ENCODE measurements at places on chromosomes 16 and 17.

DNA sequence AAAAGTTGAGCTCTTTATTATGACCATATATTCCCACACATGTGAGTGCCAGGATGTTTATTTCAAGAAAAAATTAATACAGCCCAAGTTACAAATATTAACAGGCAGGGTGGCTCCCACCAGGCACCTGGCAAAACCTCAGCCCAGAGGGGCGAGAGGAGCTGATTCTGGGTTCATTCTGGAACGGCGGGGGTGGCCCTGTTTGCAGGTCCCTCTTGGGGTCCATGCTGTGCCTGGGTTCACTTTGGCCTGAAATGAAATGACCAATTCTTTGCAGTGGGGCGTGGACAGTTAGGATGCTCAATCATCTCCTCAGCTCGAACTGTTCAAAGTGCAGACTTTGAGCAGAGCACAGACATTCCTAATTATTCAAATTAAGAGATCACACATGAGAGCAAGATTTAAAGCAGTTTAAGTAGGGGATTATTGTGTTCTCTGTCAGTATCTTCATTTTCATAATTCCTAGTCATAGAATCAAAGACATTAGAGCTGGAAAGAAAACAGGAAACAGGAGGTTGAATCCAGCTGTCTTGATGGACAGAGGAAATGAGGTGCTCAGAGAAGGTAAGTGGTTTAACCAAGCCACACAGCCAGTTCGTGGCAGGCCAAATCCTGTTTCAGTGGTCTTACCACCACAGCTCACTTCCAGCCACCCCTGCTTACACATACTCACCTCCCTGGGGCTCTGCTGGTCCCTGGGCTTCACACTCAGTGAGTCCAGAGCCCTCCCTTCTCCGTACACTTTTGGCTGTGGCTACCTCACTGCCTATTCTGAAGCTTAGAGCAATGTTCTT is 363.9 kb upstream of the TNRC6C start:
- no peak for DNase-seq

DNA sequence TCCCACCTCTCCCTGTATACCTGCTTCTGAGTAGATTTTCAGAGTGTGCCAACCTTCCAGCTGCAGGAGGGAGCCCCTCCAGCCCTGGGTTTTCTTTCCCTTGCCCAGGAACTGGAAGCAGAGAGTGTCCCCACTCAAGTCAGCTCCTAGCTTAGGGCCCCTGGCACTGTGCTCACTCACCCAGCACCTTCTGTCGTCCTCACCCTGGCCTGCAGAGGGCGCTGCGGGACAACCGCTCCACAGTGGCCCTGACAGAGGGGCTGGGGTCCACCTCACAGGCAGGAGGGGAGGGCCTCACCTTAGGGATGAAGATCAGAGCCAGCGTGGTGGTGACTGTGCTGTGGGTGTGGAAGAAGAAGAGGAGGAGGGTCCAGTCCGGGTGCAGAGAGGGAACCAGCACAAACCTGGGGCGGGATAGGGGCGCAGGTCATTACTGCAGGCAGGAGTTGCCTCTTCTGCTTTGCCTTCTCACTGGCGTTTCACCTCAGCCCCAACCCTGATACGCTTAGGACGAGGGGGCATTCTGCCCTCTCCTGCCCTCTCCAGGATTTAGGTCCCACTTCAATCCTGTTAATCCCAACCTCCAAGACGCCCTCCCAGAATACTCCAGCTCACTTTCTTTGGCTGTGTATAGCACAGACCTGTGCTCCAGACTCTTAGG is 10.0 kb downstream of the GPR179 start:
- no peak for DNase-seq

- DNase-seq, result no peak
These were observed 2.3 kb upstream of the UBALD2 start for GRCh38 chr17:76262732-76263344.

- DNase-seq, result no peak
These were observed 22.7 kb upstream of the STH start for GRCh38 chr17:45976391-45976754.

DNA sequence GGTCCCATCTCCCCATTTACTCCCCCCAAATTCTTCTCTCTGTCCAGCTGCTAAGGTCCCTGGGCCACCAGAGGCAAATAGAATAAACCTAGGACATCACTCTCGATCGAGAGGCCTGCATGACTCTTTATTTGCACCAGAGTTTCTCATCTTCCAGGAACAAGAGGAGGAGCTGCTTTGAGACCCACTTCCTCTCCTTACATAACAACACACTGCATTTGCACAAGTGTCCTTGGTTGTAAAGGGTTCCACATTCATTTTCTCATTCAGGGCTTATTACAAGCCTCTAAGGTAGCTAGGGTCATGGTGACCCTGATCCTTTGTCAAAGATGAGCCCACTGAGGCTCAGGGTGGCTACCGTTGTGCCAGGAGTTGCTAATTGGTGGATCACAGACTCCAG is 38.1 kb upstream of the RHOT1 start:
- DNase-seq, result no peak

DNA sequence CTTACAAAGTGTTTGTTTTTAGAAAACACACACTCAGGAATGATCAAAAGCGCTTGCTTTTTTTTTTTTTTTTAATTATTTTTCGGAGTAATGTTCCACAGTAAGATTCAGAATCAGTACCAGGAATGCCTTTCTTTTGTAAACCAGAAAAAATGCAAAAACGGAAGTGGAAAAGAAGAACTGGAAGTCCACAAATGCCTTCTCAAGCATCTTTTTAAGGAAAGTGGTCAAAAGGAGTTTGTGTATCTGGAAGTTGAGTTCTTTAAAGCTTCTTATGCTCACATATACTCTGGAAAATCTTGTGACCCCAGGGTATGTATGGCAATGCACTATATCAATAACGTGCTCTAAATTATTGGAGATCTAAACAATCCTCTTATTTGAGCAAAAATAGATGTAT is 126.0 kb downstream of the ABCA8 start:
- DNase-seq, result no peak

DNA sequence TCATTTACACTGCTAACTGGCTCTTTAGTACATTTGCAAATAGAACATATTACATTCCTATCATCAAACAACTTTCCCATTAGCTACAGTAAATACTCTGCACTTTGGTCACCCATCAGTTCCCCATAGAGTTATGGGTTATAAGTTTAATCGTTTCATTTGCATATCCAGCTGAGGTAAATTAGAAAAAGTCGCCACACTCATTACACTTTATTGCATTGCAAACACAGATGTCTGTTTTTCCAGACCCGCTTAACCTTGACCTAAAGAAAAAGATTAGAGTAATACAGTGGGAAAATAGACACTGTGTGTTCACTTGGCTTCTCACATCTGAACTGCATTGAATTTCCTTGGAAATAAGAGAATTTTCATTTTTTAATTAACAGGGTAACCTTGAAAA is 213.1 kb upstream of the PSMD7 start:
- DNase-seq, result no peak

- DNase-seq, result peak; percentile 98
These were observed 3.9 kb downstream of the RSAD1 start for GRCh38 chr17:50482516-50482915.

GRCh38 chr17:50967795-50968194 is 101.6 kb upstream of the TOB1 start:
- no peak for DNase-seq

DNA sequence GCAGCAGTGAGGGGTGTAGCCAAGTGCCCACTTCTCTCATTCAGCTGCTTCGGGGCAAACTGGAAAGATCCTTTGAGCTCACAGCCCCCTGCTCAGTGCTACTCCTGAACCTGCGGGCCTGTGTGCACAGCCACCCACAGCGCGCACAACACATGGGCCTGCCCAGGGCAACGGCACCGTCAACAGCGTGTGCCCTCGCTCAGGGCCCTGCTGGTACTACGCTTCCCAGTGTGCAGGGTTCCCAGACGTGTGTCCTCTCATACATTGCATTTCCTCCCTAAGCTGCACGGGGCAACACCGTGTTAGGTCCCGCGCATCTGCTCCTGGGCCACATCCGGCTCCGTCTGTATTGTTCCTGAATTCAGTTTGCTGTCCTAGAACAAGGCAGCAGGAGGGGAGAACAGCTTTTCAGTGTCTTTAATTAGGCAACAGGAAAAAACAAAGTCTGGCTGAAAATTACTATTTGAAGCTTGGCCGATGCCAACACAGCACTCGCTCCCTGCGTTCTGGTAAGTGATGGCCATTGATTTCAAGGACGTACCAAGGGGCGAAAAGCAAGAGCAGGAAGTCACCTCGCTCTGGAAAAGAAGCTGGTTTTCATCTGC is 15.2 kb downstream of the MRM3 start:
- no peak for DNase-seq

DNA sequence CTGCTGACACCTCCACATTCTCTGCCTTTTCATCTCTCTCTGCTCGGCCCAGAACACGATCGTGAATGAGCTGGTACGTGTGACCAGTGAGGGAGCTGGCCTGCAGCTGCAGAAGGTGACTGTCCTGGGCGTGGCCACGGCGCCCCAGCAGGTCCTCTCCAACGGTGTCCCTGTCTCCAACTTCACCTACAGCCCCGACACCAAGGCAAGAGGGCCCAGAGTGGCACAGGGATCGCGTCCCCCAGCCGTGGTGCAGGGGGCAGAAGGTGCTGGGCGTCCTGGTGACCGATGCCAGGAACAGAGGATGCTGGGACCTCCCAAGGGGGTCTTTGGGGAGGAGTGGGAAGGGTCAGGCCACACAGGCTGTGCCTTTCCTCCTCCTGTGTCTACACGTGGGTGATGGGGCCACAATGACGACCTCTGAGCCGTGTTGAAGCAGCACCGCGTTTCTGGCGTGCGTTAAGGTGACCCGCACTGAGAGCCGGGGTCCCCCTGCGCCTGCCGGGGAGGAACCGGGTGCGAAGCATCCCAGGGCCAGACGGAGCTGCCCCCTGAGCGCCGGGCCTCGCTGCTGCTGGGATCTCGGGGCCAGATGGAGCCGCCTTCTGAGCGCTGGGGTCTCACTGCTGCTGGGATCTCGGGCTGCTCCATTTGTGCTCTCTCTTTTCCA is 17.4 kb downstream of the GAA start:
- no peak for DNase-seq

GRCh38 chr17:20995164-20995872 is 47.5 kb downstream of the USP22 start:
- DNase-seq, result no peak

DNA sequence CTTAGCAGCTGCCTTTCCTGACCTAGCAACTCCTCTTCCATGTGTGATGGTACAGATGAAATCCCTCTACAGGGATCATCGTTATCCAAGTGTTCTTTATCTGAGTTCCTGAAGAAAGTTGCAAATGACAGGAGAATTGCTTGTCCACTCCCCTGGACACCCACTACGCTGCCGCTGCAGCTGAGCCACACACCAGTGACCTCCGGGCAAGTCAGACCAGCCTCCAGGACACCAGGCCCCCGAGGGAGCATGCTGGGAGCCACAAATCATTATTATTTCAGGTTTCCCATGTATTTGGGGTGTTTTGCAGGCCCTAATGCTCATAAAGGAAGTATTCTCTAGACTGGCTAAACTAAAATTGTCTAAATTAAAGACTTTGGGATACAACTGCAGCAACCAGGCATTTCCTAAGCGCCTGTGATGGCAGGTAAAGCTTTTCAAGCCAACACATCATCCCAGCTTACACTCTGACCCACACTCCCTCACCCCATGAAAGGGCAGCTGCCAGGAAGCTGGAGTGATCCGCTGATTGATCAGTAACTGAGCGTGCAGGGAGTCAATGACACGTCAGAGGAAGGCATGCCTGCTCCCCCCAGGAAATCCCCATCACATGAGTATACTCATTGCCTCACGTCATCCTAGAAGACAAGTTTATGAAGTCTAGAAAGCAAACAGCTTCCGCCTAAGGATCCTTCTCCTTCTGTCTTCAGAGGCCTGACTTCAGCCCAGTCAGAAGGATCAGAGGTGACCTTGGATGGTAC is 14.4 kb downstream of the FA2H start:
- DNase-seq, result peak; percentile 7

Data from cardiac fibroblast (primary cell).